GM12891 (cell line): ENCODE measurements at places on chromosomes 12 and 14.

- no peak for DNase-seq
These were observed 38.8 kb upstream of the NINJ2 start for GRCh38 chr12:701896-702539.

DNA sequence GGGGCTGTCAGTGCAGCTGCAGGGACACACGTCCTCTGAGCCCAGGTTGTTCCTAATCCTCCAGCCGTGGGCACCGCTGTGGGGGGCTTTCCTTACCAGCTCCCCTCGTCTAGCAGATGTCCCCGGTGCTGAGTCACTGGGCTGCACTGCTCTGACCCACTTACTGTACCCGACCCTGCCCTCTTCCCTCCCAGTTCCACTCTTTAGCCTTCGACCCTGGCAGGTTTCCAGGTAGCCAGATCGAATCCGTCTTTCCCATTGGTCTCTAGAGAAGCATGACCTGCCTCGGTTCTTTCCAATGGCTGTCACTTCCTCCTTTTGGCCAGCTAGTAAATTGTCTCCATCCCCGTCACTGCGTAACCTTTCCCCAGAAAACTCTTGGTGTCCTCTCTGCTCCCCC lies 48.4 kb downstream of the ELK3 start:
- DNase-seq, result no peak

- no peak for DNase-seq
These were observed 5.0 kb upstream of the LBHD2 start for GRCh38 chr14:103078860-103079587.

DNA sequence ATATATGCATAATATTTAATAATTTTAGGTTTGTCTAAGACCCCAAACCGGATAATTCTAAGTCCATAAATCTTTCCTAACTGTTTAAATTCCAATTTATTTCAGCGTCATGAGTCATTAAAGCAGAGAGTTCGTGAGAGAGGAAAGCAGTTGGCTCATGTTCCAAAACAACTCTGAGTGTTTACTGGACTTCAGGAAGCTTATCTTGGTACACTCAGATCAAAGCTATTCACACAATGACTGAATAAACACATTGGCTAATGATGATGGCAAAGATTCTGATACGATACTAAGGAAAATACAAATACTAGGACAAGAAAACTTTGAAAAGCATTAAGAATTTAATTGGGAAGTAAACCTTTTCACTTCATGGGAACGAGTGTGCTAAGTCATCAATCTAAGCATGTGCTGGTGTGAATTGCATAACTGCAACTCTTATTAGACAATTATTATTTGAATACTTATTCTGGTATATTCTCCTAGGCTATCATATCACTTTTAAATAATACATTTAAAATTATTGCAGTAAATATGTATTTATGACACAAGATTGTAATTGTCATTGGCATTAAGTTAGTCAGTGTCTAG lies 34.8 kb upstream of the CLEC14A start:
- DNase-seq, result no peak

DNA sequence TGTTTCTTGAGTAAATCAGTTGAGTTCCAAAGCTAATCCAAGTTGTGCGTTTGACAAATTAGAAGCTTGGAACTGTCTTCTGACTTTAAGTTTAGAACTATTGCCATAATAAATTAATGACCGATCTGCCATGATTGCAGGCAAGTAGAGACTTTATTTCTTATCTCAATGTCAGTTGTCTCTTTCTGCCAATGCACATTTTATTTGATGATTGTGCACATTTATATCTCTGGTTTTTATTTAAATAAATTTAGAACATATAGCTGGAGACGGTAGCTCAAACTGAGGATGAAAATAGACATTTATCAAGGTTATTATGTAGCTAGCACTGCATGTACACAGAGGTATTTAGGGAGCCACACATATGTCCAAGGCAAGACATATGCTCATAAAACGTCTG lies 34.1 kb downstream of the SLCO1B1 start:
- no peak for DNase-seq
